ENCODE measurements at places on chromosomes 13 and 19. TPM values are rescaled to one million over a fixed set of nuclear protein-coding genes. Genes with fewer than 3 reads are reported as not detected.

GRCh38 chr19:41530184-41530534 is 45.8 kb upstream of the CEACAM21 start:
- no peak for DNase-seq

GRCh38 chr13:109389892-109390345 is 396.5 kb downstream of the IRS2 start:
- no peak for DNase-seq

DNA sequence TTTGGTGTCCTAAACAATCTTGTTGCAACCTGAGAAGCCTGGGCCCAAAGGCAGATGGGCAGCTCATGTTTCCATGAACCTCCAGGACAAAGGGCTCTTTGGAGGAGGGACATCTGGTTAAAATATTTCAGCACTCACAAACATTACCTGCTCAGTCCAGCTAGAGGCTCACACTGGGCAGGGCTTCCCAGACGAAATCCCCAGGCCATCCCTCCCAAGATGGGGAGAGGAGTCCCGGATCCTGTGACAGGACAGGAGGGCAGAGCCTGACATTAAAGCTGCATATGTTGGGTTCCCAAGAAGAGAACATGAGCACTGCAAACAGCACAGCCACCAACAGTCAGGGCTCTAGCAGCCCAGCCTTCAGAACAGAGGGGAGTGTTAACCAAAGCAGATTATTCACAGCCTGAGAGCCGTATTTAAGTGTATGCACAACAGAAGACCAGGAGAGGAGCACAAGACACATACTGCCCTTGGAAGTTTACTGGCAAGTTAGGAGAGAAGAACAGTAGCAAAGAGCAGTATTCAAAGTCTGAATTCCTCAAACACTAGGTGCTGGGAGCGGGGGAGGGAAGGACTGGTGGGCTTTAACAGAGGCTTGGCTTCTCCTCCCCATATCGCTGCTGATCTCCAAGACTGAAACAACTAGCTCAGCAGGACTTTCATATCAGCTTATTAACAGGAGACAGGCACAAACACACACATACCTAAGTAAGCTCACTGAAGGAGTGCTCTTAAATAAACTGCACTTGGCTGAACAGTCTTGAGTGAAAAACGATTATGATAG is 12.3 kb downstream of the ATP7B start:
- DNase-seq: no peak

GRCh38 chr13:105083992-105084391 is 1451.5 kb downstream of the EFNB2 start:
- peak; percentile 19 for DNase-seq

GRCh38 chr19:54461613-54462012 is 2.0 kb downstream of the LENG9 start:
- DNase-seq: peak; percentile 43

GRCh38 chr19:3099347-3100145 is 5.4 kb downstream of the GNA11 start:
- no peak for DNase-seq

- DNase-seq: peak; percentile 2
Measured at GRCh38 chr13:87274209-87274819, 396.9 kb upstream of the SLITRK5 start.

DNA sequence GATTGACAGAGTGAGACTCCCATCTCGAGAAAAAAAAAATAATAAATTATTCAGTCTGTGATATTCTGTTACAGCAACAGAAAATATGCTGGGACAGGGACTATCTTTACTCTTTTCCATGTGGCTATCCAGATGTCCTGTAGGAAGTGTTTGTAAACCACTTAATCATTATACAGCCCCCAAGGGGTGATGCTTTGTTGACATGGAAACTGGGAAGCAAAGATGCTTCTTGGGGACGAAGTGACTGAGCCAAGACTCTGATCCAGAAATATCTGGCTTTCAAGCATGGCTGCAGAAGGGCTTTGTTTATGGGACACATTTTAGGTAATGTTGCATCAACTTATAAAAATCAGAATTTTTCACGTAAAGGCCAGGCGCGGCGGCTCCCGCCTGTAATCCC is 5.4 kb downstream of the ZNF8 start:
- DNase-seq: no peak

- DNase-seq: no peak
Measured at GRCh38 chr13:42660333-42660965, 86.5 kb downstream of the TNFSF11 start.

GRCh38 chr19:58519087-58519354 is 589 bp downstream of the ZBTB45 start:
- peak; percentile 62 for DNase-seq

GRCh38 chr13:112255550-112256120 is 120.5 kb upstream of the SPACA7 start:
- no peak for DNase-seq

AMER2 gene
- total RNA-seq: 0.49 TPM

Data from skin of body (tissue), 3 donors.